ENCODE measurements at places on chromosomes 11 and 22.

- DNase-seq, result no peak
These were observed 59.2 kb upstream of the USP47 start for GRCh38 chr11:11782532-11783110.

DNA sequence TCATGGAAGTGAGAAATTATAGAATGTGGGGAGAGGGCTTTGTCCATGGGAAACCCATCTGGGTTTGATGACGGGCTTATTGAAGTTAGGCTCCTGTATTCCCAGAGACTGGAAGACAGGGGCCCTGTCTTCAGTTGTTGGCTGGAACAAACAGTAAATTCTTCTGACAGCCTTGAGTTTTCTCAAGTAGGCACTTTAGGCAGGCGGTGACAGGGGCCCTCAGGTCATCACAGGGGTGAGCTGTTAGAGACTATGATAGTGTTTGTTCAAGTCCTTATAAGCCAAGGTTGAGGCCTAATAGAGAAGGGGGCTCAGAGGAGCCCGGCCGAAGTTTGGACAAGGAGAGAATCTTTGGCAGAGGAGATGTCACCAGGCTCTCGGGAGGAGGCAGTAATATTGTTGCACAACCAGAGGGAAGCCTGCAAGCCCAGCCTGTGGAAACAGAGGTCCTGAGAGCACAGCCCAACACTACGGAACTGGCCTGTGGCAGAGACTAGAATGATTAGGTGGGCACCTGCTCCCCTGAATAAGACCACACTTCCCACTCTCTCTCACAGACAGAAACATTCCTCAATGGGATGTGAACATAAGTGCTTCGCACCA, 20.2 kb upstream of the IL17RA start:
- DNase-seq, result no peak

GRCh38 chr11:95228081-95228749, 2.8 kb downstream of the SESN3 start:
- no peak for DNase-seq

- peak; percentile 66 for DNase-seq
These were observed 28.2 kb downstream of the KCTD17 start for GRCh38 chr22:37079668-37080171.

GRCh38 chr11:1640076-1640946, 10.7 kb downstream of the KRTAP5-5 start:
- DNase-seq, result no peak

DNA sequence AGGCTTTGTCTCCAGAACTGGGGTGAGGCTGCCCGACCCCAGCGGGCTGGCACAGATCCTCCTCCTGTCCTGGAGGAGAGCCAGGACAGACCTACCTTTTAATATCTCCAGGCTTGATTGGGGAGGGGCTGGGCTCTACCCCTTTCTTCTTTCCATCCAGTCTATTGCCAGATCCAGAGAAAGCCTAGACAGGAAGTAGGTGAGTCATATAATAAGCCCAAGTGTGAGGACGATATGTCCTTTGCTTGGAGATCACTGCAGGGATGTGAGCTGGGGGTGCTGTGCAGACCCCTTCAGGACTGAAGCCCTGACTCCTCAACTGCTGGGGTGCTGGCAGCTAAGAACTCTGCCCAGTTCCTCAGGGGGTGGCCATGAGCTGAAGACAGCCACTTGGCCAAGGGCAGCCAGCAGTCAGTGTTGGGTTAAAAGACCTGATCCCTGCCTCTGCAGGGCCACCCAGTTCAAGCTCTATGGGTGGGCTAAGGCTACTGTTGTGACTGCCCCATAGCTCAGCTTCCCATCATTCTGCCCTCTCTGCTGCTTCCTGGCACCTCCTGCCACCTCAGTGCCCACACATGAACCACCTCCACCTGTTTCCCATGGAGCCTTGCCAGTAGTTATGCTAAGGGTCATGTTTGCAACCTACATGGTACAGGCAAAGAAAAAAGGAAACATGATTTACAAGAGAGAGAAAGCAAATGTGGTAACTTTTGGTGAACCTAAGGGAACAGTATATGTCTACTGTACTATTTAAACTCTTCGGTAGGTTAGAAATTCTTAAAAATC, 8.3 kb upstream of the C22orf39 start:
- DNase-seq, result no peak

Measured in activated gamma-delta T cell treated with Interleukin-2 at 50 U/mL for 16 hours (primary cell).